ENCODE measurements at places on chromosomes 4 and X.
A peak's percentile ranks its signal among the peaks of the same experiment; 100 is the strongest.

GRCh38 chr4:89067417-89067816, 10.4 kb upstream of the FAM13A start:
- DNase-seq: no peak

DNA sequence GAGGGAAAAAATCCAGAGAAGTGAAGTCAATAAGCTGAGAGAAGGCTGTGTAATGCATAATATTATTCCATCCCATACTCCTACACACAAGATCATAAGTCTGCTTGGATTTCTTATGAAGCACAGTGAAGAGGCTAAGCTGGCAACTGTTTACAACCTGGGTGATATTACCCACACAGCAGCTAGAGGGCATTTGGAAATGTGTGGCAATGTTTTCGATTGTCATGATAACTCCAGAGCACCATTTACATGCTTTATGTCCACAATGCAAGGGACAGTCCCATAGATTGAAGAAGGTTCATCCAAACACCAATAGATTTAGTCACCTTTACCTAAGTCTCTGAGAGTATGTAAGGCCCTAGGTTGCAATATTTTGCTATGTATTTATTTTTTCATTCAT, 412.2 kb downstream of the PPP3CA start:
- peak; percentile 9 for DNase-seq

GRCh38 chr4:99301376-99302164, 10.8 kb upstream of the ADH1A start:
- DNase-seq: no peak

GRCh38 chr4:132180020-132180427, 969.1 kb upstream of the PCDH10 start:
- DNase-seq: no peak

- no peak for DNase-seq
Measured at GRCh38 chrX:136814847-136815750, 34.4 kb upstream of the ARHGEF6 start.

GRCh38 chr4:32472918-32473317, 1752.7 kb downstream of the PCDH7 start:
- DNase-seq: no peak

- DNase-seq: no peak
Measured at GRCh38 chr4:173862754-173863153, 332.7 kb upstream of the HAND2 start.

DNA sequence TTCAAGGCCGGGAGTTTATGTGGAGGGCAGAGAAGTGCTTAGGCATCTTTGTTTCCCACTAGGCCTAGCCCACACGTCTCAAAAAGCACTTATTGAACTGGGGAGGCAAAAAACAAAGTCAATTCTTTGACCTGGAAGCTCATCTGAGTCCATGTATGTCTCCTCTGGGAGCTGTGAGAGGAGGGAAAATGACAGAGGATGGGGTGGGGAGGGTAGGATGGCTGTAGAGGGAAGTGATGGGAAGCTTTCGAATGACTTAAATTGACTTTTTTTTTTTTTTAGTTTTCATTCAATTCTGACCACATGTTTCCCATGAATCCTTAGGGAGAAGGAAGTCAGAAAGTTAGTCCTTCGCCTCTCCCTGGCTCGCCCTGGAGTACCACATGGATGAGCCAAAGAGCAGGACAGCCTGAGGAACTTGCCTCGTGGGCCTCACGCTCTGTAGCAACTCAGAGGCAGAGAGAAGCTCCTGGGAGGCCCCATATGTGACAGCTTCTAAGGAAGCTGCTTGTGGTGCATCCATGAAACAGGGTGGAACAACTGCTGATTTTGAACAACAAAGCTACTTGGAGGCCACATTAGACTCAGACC, 45.0 kb downstream of the NHSL2 start:
- no peak for DNase-seq

DNA sequence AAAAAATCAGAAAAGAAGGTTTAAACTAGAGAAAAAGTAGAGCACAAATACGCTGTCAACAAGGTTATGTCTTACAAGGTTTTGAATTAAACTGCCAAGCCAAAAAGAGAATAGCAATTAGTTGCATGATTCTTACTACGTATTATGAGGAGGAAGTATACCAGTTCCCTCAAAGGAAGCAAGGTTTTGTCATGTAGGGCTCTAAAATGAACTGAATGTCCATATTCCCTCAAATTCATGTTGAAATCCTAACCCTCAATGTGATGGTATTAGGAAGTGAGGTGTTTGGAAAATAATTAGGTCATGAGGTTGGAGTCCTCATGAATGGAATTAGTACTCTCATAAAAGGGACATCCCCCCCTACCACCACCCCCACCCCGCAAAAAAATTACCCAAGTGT, 201.0 kb downstream of the FBXW7 start:
- DNase-seq: no peak

GRCh38 chr4:131370846-131371245, 1778.2 kb upstream of the PCDH10 start:
- DNase-seq: no peak

GRCh38 chr4:147910315-147910714, 178.4 kb downstream of the ARHGAP10 start:
- DNase-seq: no peak

GRCh38 chr4:119135721-119136121, at the start of gene MYOZ2:
MYOZ2 (plus strand) TSS chr4:119135832; CDS start chr4:119136526, 694 bp downstream.
- DNase-seq: no peak

GRCh38 chr4:38704622-38705154, 40.7 kb downstream of the KLF3 start:
- no peak for DNase-seq

DNA sequence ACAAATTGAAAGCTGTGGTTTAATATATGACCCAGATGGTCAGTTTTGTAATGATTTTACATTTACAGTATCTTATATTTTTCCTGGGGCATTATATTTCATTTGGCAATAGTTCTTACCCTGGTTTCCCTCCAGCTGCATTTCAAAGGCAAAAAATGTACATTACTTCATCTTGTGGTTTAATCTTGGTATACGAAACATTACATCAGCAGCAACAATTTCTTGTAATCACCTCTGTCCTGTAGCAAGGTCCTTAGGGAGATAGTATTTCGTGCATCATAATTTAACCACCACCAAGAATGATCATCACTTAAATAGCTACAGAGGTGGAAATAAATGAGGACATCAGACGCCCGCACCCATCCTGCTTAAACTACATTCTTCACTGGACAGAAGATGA, 48.8 kb downstream of the HS6ST2 start:
- no peak for DNase-seq

DNA sequence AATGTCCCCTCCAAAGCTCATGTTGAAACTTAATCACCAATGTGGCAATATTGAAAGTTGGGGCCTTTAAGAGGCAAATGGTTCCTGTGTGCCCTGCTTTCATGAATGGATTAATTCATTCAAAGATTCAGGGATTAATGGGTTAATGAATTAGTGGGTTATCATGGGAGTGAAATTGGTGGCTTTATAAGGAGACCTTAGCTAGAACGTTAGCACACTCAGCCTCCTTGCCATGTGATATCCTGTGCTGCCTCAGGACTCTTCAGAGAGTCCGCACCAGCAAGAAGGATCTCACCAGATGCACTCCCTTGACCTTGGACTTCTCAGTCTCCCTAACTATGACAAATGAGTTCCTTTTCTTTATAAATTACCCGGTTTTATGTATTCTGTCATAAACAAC, 2.6 kb upstream of the WDR19 start:
- DNase-seq: no peak

DNA sequence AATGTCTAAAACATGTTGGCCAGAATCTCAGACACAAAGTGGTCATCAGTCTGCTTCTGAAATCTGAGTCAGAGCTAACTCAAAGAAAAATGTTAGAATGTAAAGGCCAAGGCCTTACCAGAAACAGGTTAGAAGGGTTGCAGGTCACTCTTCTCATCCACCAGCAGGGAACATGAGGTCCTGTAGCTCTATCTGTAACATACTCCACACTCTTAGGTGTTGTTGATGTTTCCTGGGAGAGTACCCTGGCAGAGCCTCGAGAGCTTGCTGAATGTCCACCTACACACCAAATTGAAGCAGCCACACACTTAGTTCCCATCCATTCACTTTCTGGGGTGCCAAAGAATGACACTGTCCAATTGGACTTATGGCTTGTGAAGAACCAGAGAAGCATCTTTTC, 76.6 kb upstream of the INPP4B start:
- no peak for DNase-seq

DNA sequence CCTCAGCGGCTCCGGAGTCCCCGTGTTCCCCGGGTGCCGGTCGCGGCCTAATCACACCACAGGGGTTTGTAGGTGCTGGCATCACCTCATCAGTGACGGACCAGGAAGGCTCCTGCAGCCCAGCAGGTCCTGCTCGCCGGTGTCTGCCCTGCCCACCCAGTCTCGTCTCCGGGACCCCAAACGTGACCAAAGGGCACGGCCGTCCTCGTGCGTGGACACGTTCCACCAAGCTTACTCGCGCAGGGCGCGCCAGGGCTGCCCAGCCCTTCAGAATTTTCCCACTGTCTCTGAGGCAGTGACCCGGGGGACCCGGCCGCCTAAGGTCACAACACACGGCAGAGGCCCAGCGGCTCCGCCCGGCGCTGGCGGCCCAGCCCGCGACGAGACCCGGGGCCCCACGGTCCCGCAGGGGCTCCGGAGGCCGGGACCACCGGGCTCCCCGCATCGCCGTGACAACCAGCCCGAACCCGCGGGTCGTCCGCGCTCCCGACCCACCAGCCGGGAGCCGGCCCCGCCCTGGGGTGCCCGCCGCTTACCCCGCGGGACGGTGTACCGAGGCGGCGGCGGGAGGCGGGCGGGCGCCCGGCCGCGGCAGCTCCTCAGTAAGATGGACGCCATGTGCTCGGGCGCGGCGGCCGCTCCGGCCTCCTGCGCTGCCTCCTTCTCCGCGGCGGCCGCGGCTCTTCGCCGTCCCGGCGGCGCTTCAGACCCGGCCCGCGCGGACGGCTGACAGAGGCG, 454 bp downstream of the LETM1 start:
- DNase-seq: peak; percentile 62

DNA sequence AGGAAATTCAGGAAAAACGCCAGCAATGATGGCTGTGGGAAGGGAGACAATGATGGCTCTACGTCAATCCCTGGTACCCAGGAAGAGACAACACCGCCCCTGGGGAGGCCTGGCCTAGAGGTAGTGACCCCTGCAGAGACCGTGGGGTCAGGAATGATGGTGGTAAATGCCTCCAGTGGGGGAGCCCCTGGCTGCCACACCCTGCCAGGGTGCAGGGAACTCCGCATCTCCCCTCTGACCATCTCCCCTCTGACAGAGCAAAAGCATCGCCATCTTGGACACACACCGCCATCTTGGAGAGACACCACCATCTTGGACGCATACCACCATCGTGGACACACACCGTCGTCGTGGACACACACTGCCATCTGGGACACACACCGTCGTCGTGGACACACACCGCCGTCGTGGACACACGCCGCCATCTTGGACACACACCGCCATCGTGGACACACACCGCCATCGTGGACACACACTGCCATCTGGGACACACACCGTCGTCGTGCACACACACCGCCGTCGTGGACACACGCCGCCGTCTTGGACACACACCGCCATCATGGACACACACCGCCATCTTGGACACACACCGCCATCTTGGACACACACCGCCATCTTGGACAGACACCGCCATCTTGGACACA, 9.9 kb downstream of the ASMTL start:
- no peak for DNase-seq

DNA sequence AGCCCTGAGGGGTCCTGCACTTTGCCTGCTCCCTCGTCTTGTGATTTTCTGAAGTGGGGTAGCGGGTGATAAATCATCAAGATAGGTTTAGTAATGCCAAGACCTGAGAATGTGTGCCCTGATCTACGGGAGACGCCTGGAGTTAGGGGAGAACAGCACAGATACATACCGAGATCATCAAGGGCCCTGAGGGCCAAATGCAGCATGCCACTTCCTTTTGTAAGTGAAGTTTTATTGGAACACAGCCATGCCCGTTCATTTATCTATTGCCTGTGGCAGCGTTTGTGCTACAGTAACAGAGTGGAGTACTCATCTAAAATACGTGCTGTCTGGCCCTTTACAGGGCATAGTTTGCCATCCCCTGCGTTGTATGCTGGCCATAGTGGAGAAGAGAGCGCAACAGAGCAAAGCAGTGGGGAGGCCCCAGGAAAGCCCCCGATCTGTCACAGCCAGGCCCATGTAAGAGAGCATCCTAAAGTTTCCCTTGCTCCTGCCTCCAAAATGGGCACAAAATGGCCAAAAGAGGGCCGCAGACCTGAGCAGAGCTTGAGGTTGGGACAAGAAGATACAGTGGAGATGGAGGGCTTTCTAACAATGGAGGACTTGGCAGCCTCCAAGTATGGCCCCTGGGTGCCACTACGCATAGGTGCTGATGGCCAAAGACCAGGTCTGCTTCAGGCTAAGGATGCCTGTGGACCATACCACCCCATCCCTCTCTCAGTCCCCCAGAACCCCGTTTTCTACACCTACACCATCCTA, 167.0 kb downstream of the SMIM20 start:
- no peak for DNase-seq

DNA sequence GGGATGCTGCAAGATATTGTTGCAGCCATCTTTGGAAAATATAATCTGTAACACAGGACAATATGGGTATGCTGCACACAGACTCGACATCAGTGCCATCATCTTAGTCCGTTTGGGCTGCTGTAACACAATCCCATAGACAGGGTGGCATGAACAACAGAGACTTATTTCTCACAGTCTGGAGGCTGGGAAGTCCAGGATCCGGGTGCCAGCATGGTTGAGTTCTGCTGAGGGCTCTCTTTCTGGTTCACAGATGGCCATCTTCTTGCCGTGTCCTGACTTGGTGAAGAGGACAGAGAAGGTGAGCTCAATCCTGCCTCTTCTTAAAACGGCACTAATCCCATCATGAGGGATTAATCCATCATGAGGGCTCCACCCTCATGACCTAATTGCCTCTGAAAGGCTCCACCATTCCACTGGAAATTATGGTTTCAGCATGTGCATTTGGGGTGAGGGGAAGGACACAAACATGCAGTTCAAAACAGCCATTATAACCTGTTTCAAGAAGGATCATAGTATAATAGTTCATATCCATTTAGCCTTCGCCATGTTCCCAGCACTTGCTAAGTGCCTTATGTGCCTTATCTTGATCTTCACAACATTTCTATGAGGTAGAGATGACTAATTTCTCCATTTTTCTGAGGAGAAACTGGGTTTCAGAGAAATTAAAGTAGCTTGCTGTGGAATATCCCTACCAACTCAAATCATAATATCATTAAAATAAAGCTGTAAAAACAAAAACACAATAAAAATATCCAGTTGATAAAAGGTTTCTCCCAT, 27.9 kb upstream of the SPP1 start:
- no peak for DNase-seq

- DNase-seq: no peak
Measured at GRCh38 chr4:182847576-182848450, 69.4 kb downstream of the DCTD start.

DNA sequence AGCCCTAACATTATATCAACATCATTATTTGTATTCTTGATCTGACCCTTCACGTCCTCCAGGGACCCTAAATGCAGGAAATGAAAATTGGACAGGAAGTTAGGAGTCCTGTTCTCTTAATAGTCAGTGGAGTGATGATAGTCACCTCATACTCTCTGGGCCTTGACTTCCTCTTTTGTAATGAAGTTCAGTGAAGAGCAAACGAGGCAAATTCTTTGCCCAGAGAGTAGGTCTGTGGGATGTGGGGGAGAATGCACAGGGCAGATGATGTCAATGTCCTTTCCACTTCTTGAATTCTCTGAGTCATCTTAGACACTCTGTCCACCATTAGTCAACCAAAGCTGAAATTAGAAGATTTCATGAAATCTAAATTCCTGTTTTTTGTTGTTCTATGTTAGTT, 17.1 kb upstream of the GPRIN3 start:
- DNase-seq: no peak

Data from SK-N-SH (cell line).